ENCODE measurements at places on chromosomes 6 and 20.

DNA sequence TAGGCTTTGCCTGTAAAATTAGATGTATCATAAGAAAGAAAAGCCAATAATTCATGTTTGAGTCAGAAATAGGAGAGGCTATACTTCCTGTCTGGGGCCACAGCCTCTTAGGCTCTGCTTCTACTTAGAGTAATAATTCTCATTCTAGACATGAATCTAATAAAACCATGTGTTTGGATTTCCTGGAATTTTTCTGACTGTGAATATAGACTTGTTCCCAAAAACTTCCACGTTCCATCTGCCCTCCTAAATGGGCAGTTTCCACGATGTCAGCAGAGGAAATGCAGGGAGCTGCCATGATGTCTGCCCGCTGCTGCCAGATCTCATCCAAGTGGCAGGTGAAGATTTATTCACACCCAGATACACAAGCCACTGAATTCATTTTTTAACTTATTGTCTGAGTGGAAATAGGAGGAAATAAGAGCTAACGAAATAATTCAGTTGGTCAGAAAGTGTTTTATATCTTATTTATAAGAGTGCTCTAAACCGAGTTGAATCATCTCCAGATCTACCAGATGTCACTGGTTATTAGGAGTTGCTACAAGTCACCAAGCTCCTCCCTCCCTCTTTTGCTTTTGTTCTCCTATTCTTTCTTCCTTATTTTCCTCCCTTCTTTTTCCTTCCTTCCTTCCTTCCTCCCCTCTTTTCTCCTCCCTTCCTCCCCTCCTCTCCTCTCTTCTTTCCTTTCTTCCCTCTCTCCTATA, 69.3 kb downstream of the ALDH8A1 start:
- no peak for DNase-seq

DNA sequence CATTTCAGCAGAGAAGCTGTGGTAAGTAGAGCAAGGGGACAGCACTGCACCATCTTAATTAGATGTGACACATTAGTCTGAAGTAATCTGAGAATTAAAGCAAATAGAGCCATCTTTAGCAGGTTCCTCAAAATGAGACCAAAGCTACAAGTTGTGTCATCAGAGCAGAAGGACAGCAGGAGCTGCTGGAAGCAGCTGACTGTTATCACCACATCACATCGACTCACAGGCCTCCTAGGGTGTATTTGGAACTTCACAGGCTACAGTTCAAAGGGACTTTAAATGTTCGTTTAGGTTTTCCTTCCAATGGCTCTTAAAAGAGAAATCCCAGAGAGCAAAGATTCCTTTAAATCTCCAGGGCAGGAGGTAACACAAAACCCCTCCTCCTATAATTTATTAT, 69.5 kb downstream of the LCA5 start:
- DNase-seq, result no peak

GRCh38 chr6:4644996-4645395, 131.2 kb upstream of the CDYL start:
- no peak for DNase-seq

- DNase-seq, result no peak
Measured at GRCh38 chr6:100806296-100806695, 74.8 kb downstream of the ASCC3 start.

DNA sequence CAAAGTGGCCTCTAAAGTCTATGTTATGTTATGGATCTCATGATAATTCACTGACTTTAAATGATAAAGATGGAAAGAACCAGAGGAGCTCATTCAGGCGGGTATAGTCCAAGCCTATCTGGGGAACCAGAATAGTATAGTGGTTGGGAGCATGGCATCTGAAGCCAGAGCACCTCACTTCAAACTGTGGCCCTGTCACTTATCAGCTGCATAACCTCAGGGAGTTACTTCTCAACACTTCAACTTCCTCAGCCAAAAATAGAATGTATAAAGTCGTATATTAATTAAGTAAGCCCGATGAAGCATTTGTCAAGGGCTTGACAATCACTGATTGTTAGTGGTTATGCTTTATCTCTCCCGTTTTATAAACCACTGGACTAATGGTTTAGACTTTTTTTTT, 112.7 kb downstream of the RTN4IP1 start:
- DNase-seq, result no peak

Data from T-helper 2 cell treated with Interferon-gamma antibody and Interleukin-4, amounts not matched to agents 5 μg/mL and 100 μg/mL, for 36 hours (primary cell).